ENCODE measurements at places on chromosomes 7 and 10. TPM values are rescaled to one million over a fixed set of nuclear protein-coding genes. Genes with fewer than 3 reads are reported as not detected.

The TFEC gene
- polyA plus RNA-seq = not detected

The LYZL2 gene
- not detected for polyA plus RNA-seq

The PPP1R17 gene
- polyA plus RNA-seq = not detected

The CYP17A1 gene
- not detected for polyA plus RNA-seq

The UCMA gene
- not detected for polyA plus RNA-seq

The HOXA9 gene
- 0.16 TPM for polyA plus RNA-seq

The TFPI2 gene
- not detected for polyA plus RNA-seq

The FBXO24 gene
- 0.60 TPM for polyA plus RNA-seq

The GIMAP6 gene
- polyA plus RNA-seq = 173 TPM

The CD36 gene
- polyA plus RNA-seq = 0.49 TPM

The OR2A42 gene
- 0.09 TPM for polyA plus RNA-seq

The C10orf88 gene
- 6.0 TPM for polyA plus RNA-seq

The TBXAS1 gene
- 1.1 TPM for polyA plus RNA-seq

The SPDYE16 gene
- not detected for polyA plus RNA-seq

The PRRT4 gene
- 0.19 TPM for polyA plus RNA-seq

The WDFY4 gene
- 0.04 TPM for polyA plus RNA-seq

The DIP2C gene
- polyA plus RNA-seq = 0.32 TPM

The ASZ1 gene
- polyA plus RNA-seq = not detected

The IMMP2L gene
- polyA plus RNA-seq = 29.1 TPM

The FAM171A1 gene
- 16.0 TPM for polyA plus RNA-seq

The FGFR2 gene
- polyA plus RNA-seq = not detected

The PON1 gene
- polyA plus RNA-seq = not detected

The TUBB8 gene
- not detected for polyA plus RNA-seq

The TSPAN33 gene
- polyA plus RNA-seq = 6.8 TPM

The TMEM139 gene
- not detected for polyA plus RNA-seq

The CYP3A4 gene
- polyA plus RNA-seq = not detected

The HABP2 gene
- polyA plus RNA-seq = not detected

The SEMA3D gene
- polyA plus RNA-seq = not detected

The PNLIPRP3 gene
- polyA plus RNA-seq = not detected

The SPDYE9 gene
- polyA plus RNA-seq = 0.18 TPM
